ENCODE measurements at places on chromosomes 16 and 17.
A peak's percentile ranks its signal among the peaks of the same experiment; 100 is the strongest.

GRCh38 chr17:7407082-7407481 is 563 bp upstream of the NLGN2 start:
- DNase-seq = no peak

- peak; percentile 31 for DNase-seq
Measured at GRCh38 chr16:57803134-57803990, 1.1 kb upstream of the KIFC3 start.

- no peak for DNase-seq
Measured at GRCh38 chr17:14840616-14841231, 424.4 kb downstream of the PMP22 start.

DNA sequence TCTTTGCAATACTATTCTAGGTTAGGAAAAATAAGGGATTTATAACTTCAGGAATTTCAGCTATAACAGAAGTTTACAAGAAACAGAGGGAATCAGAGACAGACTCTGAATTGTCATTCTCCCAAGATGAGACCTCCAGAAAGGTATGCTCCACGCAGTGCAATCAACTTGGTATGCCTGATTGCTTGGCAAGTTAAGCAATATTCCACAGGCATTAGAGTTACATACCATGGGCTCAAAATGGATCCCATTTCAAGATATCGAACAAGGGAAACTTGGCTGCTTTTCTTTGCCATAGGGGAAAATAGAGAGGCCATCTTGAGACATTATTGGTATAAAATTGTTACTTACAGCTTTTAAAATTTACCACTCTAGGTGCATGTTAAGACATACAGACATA is 615.6 kb upstream of the SOX9 start:
- DNase-seq = no peak

GRCh38 chr17:56899403-56899802 is 14.4 kb downstream of the TRIM25 start:
- no peak for DNase-seq

- peak; percentile 70 for DNase-seq
Measured at GRCh38 chr17:58513965-58514769, at the start of gene MTMR4. Gene MTMR4, minus strand, starts transcription at chr17:58514638. Its CDS starts 231 bp downstream, at chr17:58514407.

DNA sequence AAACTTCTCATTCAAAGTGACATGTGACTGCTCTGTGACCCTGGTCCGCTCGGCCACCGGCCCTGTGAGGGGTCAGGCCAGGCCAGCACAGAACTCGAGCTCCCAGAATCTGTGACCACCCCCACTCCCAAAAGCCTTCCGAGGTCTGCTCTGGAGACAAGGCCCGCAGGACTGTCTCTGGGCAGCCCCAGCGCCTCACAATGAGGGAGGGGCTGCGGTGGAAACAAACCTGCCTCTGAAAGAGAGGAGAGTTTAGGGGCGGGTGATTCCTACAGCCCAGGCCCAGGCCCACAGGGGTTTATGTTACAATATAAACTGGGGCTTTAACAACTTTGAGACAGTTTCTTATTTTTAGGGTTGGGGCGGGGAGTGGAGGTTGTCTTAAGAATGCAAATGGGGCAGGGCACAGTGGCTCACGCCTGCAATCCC is 19.9 kb downstream of the IGFBP4 start:
- DNase-seq = no peak

- DNase-seq = no peak
Measured at GRCh38 chr17:2172077-2172851, 117.4 kb downstream of the HIC1 start.

DNA sequence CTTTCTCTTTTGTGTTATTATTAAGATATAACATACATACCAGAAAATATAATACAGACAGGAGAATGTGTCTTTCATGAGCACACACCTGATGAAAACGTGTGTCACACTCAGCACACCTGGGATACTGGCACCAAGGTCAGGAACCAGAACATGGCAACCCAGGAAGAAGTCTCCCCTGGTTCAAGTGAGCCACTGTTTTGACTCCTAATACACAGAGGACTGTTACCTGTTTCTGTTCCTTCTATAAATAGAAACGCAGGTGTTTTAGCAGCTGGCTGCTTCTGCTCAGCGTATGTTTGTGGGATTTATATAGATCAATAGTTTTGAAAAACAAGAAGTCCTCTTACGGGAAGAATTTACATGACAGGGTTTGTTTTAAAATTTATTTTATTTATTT is 3.5 kb downstream of the SEC14L1 start:
- no peak for DNase-seq

DNA sequence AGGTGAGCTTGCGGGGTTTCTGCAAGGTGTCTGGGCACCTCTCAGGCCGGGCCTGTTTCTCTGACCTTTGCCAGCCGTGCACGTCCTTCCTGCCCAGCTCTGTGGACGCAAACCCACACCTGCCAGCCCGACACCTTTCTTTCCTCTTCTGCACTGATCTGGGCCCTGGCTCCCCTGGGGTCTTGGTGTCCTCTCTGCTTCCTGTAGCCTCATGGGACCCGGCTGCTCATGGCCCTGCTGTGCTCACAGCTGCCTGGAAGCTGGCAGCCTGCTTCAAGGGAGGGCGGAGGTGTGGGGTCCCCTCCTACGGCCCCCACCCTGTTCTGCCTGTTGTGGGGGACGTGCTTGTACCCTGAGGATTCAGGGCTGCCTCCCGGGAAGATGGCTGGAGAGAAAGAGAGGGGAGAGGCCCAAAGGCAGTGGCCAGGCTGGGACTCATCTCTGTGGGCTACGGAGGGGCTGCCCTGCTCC is 342.4 kb downstream of the SEC14L1 start:
- DNase-seq = no peak

DNA sequence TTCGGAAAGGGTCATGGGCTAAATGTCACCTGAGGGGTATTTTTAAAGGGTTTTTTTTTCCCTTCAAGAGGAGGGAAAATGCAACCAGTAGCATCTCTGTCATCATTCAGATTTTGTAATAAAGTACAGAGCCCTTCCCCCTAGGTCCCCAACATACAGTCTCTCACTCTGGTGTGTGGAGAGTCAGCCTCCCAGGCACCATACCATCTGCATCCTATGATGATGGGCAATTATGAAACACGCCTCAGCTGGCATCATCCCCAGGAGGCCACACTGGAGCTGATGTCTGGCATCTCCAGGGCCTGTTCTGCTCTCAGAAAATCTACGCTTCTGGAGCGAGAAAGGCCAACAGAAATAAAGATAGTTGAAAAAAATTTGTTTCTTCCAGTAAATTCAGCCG is 32.0 kb downstream of the TBX4 start:
- DNase-seq = no peak

DNA sequence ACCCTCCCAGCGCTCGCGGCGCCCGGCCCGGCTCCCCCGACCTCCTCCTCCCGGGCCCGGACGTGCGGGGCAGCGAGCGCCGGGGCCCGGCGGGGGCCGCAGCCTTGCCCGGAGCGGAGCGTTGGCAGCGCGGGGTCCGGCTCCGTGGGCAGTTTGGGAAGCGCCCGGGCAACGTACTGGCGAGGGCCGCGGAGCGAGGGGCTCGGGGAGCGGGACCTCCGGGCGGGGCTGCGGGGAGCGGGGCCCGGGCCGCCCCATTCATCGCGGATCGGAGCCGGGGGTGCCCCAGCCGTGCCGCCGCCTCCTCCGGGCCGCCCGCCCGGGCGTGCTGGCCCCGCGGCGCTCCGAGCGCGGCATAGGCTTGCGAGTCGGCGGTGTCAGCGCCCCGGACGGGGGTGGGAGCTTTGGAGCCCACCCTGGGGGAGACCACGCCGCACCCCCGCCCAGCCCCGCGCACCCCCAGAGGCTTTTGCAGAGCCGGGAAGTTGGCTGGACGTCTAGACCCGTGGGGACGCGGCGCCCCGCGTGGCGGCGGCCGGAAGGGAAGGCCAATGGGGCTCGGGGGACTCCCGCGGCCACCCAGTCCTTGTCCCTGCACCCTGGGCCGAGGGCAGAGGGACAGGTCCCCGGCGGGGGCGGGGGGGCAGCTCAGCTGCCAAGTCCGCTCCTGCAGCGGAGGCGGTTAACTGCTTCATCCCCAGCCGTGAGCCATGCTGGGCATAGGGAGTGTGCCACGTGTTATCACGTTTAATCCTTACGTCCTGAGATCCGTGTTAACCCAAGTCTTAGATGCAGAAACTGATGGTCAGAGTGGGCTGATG is 852 bp downstream of the ZNF469 start:
- no peak for DNase-seq

All from CD8-positive, alpha-beta memory T cell (primary cell).